ENCODE measurements at places on chromosomes 3 and 15.
A peak's percentile ranks its signal among the peaks of the same experiment; 100 is the strongest.

- no peak for DNase-seq
Observed at GRCh38 chr15:101554115-101554915, 64.8 kb upstream of the PCSK6 start.

- DNase-seq: no peak
Observed at GRCh38 chr15:95944193-95944592, 386.3 kb upstream of the NR2F2 start.

GRCh38 chr3:134281912-134282658 is 31.4 kb upstream of the RYK start:
- DNase-seq: no peak

- DNase-seq: no peak
Observed at GRCh38 chr15:77292969-77293558, 126.8 kb downstream of the PEAK1 start.

GRCh38 chr3:141093971-141094684 is 43.0 kb downstream of the SPSB4 start:
- no peak for DNase-seq

DNA sequence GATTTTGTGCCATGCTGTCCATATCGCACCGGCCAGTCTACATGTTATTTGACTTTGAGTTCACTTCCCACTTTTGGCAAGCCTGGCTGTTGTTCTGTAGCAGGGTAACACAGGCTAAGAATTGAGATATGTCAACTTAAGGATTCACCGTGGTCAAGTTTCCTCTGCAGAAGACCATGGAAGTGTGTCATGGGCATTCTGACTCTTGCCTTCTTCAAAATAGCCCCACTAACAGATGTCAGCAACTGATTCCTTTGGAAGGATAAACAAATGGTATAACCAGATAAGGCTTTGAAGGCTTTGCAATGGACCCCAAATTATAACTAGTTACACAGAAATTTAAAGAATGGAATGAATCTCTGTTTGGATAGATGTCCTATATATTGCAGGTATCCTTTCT is 20.1 kb upstream of the CD47 start:
- peak; percentile 19 for DNase-seq

DNA sequence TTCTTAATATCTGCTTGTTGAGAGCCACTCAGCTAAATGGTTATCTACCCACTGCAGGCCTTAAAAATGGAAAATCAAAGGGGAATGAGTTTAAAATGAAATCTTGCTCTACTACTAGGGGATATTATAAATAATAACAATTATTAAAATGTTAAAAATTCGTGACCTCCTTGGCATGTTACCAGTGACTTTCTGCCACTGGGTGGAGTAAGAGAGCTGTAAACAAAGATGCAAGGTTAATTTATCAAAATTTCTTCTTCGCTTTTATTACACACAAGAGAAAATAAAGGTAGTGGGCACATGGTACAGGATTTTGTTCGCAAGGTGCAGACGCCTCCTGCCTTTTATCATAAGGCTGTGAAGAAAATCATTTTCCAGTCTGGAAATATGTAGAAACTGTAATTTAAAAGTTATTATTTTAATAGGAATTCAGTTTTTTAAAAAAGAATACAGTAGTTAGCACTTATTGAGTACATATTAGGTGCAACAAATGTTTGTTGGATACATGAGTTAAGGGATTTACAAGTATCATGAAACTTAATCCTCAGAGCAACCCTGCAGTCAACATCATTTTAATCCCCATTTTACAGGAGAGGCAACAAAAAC is 272.6 kb downstream of the SUCLG2 start:
- DNase-seq: no peak

DNA sequence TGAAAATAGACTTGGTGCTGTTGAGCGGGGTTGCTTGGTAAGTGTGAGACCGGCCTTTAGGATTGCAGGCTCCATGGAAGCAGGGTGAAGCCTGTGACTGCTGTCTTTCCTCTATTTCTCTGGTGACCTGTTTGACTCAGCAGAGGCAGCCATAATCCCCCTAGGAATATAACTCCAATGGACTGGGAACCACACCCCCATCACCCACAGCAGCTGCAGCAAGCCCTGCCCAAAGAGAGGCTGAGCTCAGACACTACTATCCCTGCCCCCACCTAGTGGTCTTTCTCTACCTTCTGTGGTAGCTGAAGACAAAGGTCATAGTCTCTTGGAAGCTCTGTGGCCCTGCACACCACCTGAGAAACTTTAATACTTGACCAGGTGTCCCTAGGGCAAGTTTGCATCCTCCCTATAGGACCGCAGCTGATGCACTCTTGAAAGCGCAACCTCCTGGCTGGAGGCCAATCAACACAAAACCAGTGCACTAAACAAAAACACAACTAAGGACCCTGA is 133.6 kb upstream of the MRPL3 start:
- DNase-seq: no peak

GRCh38 chr3:84109911-84110310 is 848.9 kb upstream of the CADM2 start:
- DNase-seq: no peak

DNA sequence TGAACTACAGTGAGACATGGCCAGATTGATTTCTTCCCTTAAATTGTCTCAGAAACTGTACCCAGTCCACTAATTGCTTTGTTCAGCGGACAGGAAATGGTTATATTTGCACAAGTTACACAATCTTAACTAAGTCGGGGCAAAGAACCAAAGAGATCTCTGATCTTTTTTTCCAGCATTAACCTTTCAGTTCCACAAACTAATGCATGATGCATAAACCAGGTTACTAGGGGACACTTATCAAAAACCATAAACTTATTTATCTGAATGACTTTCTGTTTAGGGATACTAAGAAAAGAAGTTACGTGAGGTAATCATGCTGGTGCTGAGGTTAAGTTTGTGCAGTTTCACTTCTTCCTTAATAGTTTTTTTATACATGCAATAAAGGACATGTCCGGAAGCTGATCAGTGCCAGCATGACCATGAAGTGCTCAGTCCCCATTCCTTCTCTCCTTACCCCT is 22.4 kb downstream of the FNDC3B start:
- no peak for DNase-seq

GRCh38 chr3:180290300-180290699 is 253.6 kb upstream of the PEX5L start:
- no peak for DNase-seq

DNA sequence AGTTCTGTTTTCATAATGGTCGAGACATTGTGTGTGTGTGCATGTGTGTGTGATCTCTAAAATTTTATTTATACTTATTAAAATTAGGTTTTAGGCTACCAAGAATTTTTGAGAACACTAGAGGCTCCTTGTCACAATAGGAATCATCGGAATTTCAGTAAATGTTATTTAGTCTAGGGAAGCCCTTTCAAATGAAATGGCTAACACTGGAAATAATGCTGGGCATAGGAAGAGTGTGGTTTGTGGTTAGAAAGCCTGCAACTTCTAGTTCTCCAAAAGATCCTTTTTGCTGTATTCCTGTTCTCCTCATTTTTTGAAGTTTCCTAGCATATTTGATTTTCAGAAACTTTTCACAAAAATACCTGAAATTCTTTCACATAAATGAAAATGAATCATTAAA is 92.5 kb upstream of the MBNL1 start:
- DNase-seq: no peak

GRCh38 chr3:152174876-152175527 is 93.7 kb upstream of the MBNL1 start:
- no peak for DNase-seq

DNA sequence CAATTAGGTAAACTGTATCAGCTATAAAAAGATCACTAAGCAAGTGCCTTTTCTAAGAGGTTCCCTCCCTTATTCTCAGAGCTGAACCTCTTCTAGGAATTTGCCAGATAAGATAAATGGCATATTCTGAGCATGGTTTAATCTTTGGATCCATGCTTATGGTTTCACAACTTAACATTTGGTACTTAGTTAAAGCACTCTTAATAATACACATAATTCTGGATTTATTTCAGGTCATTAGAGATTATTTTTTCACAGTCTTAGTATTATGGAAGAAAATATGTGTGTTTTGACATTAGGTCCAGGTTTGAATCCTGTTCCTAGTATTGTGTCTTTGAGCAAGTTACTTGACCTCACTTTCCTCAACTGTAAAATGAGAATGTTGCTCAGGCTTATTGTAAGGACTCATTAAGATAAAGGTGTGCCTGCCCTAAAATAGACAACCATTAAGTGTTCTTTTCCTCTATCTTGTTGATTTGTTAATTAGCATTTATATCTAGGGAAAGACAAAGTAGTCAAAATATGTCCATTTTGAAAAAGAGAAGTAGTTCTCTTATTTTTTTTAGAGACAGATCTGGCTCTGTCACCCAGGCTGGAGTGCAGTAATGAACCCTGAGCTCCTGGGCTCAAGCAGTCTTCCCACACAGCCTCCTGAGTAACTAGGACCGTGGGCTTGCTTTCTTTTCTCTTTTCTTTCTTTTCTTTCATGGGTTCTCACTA is 43.4 kb downstream of the TSC22D2 start:
- peak; percentile 56 for DNase-seq

- DNase-seq: no peak
Observed at GRCh38 chr15:45224621-45225217, 27.3 kb upstream of the SLC28A2 start.

DNA sequence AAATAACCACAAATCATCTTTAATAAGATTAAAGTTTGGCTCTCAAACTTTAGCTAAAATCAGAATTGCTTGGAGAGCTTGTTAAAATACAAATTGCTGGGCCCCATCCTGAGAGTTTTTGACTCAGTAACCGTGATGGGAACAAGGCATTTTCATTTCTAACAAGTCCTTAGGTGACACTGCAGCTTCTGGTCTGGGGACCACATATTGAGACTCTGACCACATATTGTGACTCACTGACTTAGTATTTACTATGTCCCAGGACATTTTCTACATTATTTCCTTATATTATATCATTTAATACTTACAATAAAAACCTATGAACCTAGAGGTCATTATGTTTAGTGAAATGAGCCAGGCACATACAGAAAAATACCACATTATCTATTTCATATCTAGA is 164.5 kb downstream of the ZMAT3 start:
- DNase-seq: no peak

GRCh38 chr15:40058476-40059140 is 19.6 kb upstream of the SRP14 start:
- no peak for DNase-seq

Measured in hematopoietic multipotent progenitor cell treated with erythropoietin and hydrocortisone succinate and interleukin-3 and kit ligand, for 17 days (in vitro differentiated cells).